ENCODE measurements at places on chromosomes 5 and 9.

GRCh38 chr9:14906644-14907359 is 3.4 kb downstream of the FREM1 start:
- no peak for ATAC-seq

GRCh38 chr9:80492221-80492620 is 920.5 kb downstream of the TLE4 start:
- no peak for ATAC-seq

GRCh38 chr5:131384173-131384572 is 120.3 kb downstream of the CDC42SE2 start:
- no peak for ATAC-seq

GRCh38 chr5:157747173-157747740 is 3.7 kb downstream of the LSM11 start:
- no peak for ATAC-seq

- ATAC-seq = no peak
These were observed 2055.0 kb upstream of the ACO1 start for GRCh38 chr9:30329431-30329830.

DNA sequence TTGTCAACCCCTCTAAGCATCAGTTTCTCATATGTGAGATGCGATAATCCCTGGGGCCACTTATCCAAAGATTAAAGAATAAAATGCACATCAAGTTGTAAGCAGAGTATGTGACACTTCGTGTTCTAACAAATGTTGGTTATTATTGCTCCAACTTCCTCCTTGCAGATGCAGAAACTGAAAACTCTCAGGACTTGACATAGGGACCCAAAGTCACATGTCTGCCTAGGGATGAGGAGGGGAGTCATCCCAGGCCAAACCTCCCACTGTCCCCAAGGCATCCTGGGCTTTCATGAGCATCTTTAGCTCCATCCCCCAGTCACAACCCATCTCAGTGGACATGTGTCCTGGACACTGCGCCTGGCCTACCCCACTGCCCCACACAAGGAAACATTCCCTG is 27.5 kb upstream of the SYK start:
- ATAC-seq = no peak

GRCh38 chr9:30815585-30815984 is 1568.9 kb upstream of the ACO1 start:
- ATAC-seq = no peak

DNA sequence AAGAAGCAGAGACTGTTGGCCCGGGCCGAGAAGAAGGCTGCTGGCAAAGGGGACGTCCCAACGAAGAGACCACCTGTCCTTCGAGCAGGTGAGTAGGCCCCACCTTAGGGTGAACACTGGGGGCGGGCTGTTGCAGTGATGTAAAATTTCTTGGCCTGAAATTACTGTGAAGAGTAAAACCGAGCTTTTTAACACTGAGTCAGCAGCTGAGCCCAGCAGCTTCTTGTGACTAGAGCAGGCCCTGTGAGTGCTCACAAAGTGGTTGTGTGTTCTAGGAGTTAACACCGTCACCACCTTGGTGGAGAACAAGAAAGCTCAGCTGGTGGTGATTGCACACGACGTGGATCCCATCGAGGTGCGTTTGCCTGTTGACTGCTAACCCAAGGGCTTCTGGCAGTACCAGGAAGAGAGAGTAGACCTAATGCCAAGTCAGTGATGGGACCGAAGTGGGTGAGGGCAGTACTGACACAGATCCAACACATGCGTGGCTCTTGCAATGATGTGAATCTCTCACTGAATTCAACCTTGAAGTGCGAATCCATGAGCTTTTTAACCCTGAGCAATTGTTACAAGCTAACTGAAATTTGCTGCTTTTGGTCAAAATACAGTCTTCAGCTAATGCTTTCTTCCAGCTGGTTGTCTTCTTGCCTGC is 2.1 kb downstream of the RPL7A start:
- ATAC-seq = peak; percentile 14

- ATAC-seq = no peak
These were observed 91.3 kb downstream of the CAMSAP1 start for GRCh38 chr9:135815830-135816650.

DNA sequence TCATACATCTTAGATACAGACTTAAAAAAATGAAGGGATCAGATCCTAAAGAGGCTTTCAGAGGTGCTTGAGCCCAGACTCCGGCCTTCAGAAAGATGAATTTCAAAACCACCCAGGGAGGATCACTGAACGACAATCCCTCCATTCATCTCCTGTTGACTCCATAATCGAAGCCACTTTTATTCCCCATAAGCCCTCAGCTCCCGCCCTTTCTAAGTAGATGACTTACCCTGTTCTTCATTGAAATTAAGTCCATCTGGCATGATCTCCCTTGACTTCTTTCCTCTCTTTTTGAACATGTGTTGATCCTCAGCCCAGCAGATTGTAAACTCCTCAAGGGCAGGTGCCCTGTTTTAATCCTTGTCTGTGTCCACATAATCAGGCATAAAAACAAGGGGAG is 50.8 kb upstream of the ASTN2 start:
- no peak for ATAC-seq

GRCh38 chr5:158179271-158179670 is 320.3 kb upstream of the CLINT1 start:
- no peak for ATAC-seq

DNA sequence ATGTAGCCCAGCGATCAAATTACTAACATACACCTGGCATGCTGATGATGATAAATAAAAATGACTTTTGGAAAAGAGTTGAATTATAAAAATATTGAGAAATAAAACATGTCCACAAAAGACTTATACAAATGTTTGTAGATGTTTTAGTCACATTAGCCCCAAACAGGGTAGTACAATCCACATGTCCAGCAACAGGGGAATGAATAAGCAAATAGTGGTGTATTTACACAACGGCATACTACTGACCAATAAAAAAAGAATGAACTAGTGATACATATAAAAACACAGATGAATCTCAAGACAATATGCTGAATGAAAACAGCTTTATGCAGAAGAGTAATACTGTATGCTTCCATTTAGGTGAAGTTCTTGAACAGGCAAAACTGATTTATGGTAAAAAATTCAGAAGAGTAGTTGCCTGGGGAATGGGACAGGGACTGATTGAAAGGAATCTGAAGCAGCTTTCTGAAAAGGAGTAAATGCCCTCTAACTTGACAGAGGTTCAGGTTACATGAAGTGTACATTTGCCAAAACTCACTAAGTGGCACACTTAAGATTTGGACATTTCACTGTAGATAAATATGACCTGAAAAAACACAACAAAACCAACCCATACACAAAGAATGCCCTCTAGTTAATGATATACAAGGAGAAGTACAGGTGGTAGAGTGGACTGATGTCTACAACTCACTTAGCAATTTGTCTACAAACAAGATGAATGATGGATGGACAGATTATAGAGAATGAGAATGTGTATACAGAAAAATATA is 35.4 kb downstream of the ACTL7A start:
- ATAC-seq = no peak

DNA sequence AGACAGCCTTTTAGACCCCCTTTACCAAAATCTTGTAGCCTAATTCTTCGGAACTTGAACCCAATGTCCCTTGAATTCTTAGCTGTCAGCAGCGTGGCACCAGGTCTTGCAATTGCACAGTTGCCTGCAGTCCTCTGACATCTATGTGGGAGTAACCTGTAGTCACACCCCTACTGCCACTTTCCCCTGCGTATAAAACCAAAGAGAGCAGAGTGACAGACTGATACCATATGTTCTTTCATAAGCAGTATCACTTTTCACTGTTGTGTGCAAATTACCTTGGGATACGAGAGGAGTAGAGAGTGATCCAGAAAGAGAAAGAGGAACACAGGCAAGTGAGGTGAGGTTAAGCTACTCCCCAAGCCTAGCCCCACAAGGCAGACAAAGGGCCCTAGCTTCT is 364.3 kb upstream of the ADAMTSL1 start:
- no peak for ATAC-seq

- ATAC-seq = no peak
These were observed 49.6 kb upstream of the UBAC1 start for GRCh38 chr9:136010615-136011361.

GRCh38 chr5:157533011-157533481 is 42.5 kb downstream of the ADAM19 start:
- no peak for ATAC-seq

- no peak for ATAC-seq
These were observed 22.5 kb upstream of the GLIPR2 start for GRCh38 chr9:36113999-36114398.

- ATAC-seq = no peak
These were observed 140.3 kb upstream of the IRX2 start for GRCh38 chr5:2891781-2892180.
